ENCODE measurements at places on chromosomes 16 and 17. TPM values are rescaled to one million over a fixed set of nuclear protein-coding genes. Genes with fewer than 3 reads are reported as not detected.
A peak's percentile ranks its signal among the peaks of the same experiment; 100 is the strongest.

- peaks cover 2% of the 10 kb centered on the region for H3K27me3 ChIP-seq
- no peaks in the 10 kb centered on the region for H3K36me3 ChIP-seq
- DNase-seq, result no peak
- no peaks in the 10 kb centered on the region for H3K4me1 ChIP-seq
These were observed 364.0 kb upstream of the EEF2KMT start for GRCh38 chr16:5461574-5461973.

DNA sequence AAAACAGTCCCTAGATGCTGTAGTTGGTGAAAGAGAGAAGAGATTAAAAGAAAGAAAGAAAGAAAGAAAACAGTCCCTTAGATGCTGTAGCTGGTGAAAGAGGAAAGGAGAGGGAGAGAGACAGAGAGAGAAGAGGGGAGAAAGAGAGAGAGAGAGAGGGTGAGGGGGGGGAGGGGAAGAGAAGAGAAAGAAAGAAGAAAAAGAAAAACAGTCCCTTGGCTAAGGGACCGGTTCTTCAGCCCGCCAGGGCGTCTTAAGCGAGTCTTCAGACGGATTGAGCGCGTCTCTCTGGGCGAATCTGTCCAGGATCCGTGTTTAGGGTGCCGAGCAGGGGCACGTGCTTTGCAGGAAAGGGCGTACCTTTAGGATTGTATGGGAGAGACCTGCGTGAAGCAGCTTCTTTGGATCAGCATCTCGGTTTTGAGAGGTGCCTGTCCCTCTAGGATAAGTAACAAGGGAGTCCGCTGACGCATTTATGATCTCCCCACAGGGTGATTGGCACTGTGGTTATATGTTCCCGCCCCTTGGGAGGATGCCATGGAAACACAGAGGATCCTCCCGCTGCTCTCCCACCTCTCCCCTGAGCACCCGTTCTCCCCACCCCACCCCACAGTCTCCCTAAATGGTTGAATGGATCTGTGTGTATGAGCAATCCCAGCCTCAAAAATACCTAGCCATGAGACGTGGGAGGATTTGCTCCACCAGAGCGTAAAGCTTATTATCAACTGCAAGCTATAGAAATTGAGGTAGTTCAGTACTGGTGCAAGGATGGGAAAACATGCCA lies 16.7 kb downstream of the GNGT2 start:
- H3K4me3 ChIP-seq, result peak overlapping the region; percentile 88
- no peaks in the 10 kb centered on the region for H3K36me3 ChIP-seq
- peaks cover 7% of the 10 kb centered on the region for H3K4me1 ChIP-seq
- peaks cover 2% of the 10 kb centered on the region for H3K27me3 ChIP-seq
- peak; percentile 57 for DNase-seq
- H3K27ac ChIP-seq, result peak overlapping the region; percentile 47

DNA sequence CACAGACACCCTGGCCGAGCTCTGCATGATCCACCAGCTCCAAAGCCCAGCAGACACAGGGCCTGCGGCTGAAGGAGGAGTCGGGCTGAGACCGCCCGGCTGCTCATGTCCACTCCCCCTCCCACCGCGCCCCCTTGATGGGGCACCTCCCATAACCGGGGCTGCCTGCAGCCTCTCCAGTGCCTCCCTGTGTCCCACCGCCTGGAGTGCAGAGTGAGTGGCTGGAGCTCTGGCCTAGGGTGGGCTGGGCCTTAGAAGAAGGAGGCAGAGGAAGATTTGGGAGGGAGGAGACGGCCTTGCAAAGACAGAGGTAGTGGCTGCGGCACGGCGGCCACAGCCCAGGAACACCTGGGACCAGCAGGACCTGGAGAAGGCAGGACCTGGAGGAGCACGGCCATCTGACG lies 4.0 kb downstream of the CBFA2T3 start:
- H3K4me3 ChIP-seq, result no peak overlapping the region
- H3K4me1 ChIP-seq, result peaks cover 71% of the 10 kb centered on the region
- H3K36me3 ChIP-seq, result no peaks in the 10 kb centered on the region
- peaks cover 38% of the 10 kb centered on the region for H3K27me3 ChIP-seq
- DNase-seq, result no peak
- H3K27ac ChIP-seq, result no peak overlapping the region

- no peak overlapping the region for H3K4me3 ChIP-seq
- no peaks in the 10 kb centered on the region for H3K27me3 ChIP-seq
- H3K36me3 ChIP-seq, result peaks cover 95% of the 10 kb centered on the region
- no peak overlapping the region for H3K27ac ChIP-seq
- no peak for DNase-seq
These were observed 29.9 kb upstream of the ENDOV start for GRCh38 chr17:80385046-80385445.

- no peak overlapping the region for H3K4me3 ChIP-seq
- H3K27ac ChIP-seq, result no peak overlapping the region
- DNase-seq, result no peak
- no peaks in the 10 kb centered on the region for H3K36me3 ChIP-seq
- H3K4me1 ChIP-seq, result peaks cover 6% of the 10 kb centered on the region
These were observed 124.0 kb downstream of the ABCA8 start for GRCh38 chr17:68831170-68831569.

DNA sequence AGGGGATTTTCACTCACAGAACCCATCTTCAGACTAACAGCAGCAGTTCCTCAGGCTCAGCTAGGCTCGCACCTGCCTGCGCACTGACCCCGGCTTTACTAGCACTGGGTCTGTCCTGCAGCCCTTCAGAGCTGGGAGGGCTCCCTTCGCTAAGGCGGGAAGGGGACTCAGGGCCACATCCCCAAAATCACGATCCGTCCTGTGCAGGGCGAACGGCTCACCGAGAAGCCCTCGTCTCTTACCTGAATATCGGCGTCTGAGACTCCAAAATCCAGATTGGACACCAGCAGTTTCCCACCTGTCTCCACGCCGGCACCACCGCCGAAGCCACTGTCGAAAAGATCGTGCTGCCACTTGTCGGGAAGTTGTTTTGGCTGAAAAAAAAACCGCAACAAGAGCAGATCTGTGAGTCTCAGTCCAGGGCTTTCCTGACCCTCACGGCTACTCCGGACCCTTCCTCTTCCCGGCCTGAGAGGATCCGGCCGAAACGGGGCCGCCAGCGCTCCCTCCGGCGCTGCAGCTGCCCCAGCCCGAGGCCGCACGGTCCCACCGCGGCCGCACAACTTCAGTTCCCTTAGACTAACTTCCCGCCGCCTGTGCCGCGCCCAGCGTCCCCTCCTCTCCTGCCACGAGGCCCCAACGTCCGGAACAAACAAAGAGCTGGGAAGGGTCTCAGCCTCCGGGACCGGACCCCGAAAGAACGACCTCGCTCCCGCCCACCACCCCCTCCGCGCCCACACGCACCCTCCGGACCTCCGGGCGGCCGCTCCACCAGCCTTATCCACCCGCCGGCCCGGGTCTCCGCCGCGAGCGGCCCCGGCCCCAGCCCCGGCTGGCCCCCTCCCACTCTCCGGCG lies 711 bp downstream of the ALYREF start:
- no peak for DNase-seq
- H3K4me1 ChIP-seq, result peaks cover 31% of the 10 kb centered on the region
- H3K4me3 ChIP-seq, result peak overlapping the region; percentile 62
- H3K27me3 ChIP-seq, result no peaks in the 10 kb centered on the region
- H3K27ac ChIP-seq, result peak overlapping the region; percentile 66
- H3K36me3 ChIP-seq, result peaks cover 69% of the 10 kb centered on the region

DNA sequence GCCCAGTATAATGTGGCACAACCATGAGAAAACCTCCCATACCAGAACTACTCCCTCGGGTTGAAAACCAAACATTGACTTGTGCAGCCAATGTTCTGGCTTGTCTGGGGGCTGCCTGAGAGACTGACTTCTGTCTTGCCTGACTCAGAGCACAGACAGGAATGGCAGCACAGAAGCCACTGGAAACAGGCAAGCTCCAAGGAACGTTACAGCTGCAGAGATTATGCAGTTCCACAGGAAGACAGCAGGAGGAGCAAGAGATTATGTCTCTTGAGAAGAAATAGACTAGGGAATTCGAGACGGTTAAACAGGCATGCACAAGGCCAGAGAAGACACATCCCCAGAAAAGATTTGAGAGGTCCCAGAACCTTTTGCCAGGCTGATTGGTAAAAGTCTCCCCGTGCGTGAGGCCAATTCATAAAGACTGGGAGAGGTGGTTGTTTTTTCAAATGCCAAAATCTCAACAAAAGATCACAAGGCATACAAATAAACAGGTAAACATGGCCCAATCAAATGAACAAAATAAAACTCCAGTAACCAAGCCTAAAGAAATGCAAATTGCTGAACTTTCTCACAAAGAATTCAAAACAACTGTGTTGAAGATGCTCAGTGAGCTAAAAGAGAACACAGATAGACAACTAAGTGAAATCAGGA lies 90.6 kb upstream of the CDH5 start:
- peak; percentile 18 for DNase-seq
- H3K27me3 ChIP-seq, result peaks cover 8% of the 10 kb centered on the region
- H3K4me1 ChIP-seq, result no peaks in the 10 kb centered on the region
- H3K36me3 ChIP-seq, result no peaks in the 10 kb centered on the region
- H3K4me3 ChIP-seq, result no peak overlapping the region

GRCh38 chr17:43019418-43019817 lies 2.8 kb downstream of the VAT1 start:
- H3K4me1 ChIP-seq, result peaks cover 48% of the 10 kb centered on the region
- H3K27me3 ChIP-seq, result no peaks in the 10 kb centered on the region
- H3K36me3 ChIP-seq, result peaks cover 40% of the 10 kb centered on the region
- DNase-seq, result peak; percentile 43

- H3K4me1 ChIP-seq, result peaks cover 58% of the 10 kb centered on the region
- peaks cover 33% of the 10 kb centered on the region for H3K36me3 ChIP-seq
- peak; percentile 74 for DNase-seq
- H3K4me3 ChIP-seq, result no peak overlapping the region
These were observed 1.2 kb upstream of the ATP2A1 start for GRCh38 chr16:28876973-28877654.

- no peak for DNase-seq
- H3K4me3 ChIP-seq, result no peak overlapping the region
- H3K4me1 ChIP-seq, result peaks cover 5% of the 10 kb centered on the region
- peaks cover 72% of the 10 kb centered on the region for H3K36me3 ChIP-seq
- H3K27ac ChIP-seq, result no peak overlapping the region
These were observed 10.6 kb downstream of the MIEN1 start for GRCh38 chr17:39719563-39720355.

- DNase-seq, result no peak
- H3K27me3 ChIP-seq, result no peaks in the 10 kb centered on the region
- H3K27ac ChIP-seq, result peak overlapping the region; percentile 74
These were observed 464 bp upstream of the MRM1 start for GRCh38 chr17:36600936-36601302.

GRCh38 chr16:81614654-81615359 lies 164.3 kb upstream of the PLCG2 start:
- H3K4me3 ChIP-seq, result no peak overlapping the region
- peaks cover 62% of the 10 kb centered on the region for H3K4me1 ChIP-seq
- H3K36me3 ChIP-seq, result peaks cover 6% of the 10 kb centered on the region
- H3K27ac ChIP-seq, result no peak overlapping the region
- no peak for DNase-seq

GRCh38 chr17:57623620-57624019 lies 121.5 kb downstream of the CCDC182 start:
- H3K36me3 ChIP-seq, result no peaks in the 10 kb centered on the region
- H3K4me1 ChIP-seq, result peaks cover 4% of the 10 kb centered on the region
- no peak overlapping the region for H3K4me3 ChIP-seq

GRCh38 chr17:61687769-61688168 lies 96.8 kb upstream of the NACA2 start:
- no peaks in the 10 kb centered on the region for H3K27me3 ChIP-seq
- no peak overlapping the region for H3K27ac ChIP-seq
- H3K4me1 ChIP-seq, result no peaks in the 10 kb centered on the region
- H3K4me3 ChIP-seq, result no peak overlapping the region
- no peaks in the 10 kb centered on the region for H3K36me3 ChIP-seq
- no peak for DNase-seq

DNA sequence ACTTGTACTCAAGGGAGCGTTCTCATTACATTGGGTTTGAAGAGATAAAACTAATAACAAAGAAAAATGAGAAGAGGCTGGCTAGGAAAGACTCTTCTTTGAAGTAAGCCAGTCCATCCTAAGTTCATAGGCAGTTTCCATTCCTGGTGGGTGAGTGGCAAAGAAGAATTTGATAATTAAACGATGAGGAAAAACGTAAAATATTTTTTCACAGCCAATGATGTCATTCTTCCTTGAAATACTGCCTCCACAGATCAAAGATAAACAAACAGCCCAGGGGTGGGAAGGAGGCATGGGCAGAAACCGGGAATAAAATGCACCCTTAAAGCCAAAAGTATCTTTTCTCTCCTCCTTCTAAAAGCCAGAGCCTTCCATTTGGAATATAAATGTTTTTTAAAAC lies 346.6 kb downstream of the PMP22 start:
- H3K27me3 ChIP-seq, result no peaks in the 10 kb centered on the region
- no peaks in the 10 kb centered on the region for H3K4me1 ChIP-seq
- no peak overlapping the region for H3K27ac ChIP-seq
- no peak overlapping the region for H3K4me3 ChIP-seq

DNA sequence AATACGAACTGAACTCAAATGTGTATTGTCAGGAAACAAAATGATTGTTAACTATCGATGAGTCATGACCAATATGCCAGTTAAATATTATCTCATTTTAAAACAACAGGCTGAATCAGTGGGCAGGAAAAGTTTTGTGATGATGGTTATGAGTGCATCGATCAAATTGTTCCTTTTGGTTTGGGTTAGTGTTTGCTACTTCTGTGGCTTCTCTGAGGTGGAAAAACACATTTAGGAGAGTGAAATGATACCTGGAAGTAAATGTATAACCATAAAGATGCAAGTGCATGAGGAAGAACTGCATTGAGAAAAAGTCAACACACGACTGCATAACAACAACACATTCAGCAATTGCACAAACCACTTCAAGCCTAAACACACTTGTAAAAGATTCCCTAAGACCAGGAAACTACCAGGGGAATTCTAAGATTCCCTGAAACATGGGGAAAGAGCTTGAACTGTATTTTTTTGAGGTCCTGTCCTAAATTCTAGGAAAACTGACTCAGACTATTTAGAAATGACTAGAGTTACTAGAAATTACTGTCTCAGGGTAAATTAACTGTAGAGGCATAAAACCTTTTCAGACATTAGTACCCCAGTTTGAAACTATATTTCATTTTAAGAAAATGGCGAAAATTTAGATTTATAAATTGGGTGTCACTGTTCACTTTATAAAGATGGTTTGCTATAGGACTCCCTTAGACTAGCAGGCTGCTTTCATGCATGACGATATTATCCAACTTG lies 44.8 kb downstream of the CDYL2 start:
- H3K27ac ChIP-seq, result no peak overlapping the region
- H3K27me3 ChIP-seq, result no peaks in the 10 kb centered on the region
- H3K4me1 ChIP-seq, result no peaks in the 10 kb centered on the region
- DNase-seq, result no peak
- no peaks in the 10 kb centered on the region for H3K36me3 ChIP-seq

GRCh38 chr17:79976451-79976850 lies 59.2 kb downstream of the TBC1D16 start:
- H3K36me3 ChIP-seq, result peaks cover 23% of the 10 kb centered on the region
- H3K27ac ChIP-seq, result no peak overlapping the region
- H3K4me3 ChIP-seq, result no peak overlapping the region
- no peaks in the 10 kb centered on the region for H3K27me3 ChIP-seq

- H3K27me3 ChIP-seq, result no peaks in the 10 kb centered on the region
- peak overlapping the region; percentile 80 for H3K27ac ChIP-seq
- no peak overlapping the region for H3K4me3 ChIP-seq
- H3K4me1 ChIP-seq, result peaks cover 37% of the 10 kb centered on the region
- DNase-seq, result peak; percentile 93
These were observed 15.9 kb downstream of the B9D1 start for GRCh38 chr17:19346351-19347255.

The GOSR2 gene
- 29.6 TPM for polyA plus RNA-seq

The EVPLL gene
- not detected for polyA plus RNA-seq

The TMEM92 gene
- 1.3 TPM for polyA plus RNA-seq

The CSH1 gene
- polyA plus RNA-seq, result 1.1 TPM

The GUCY2D gene
- polyA plus RNA-seq, result not detected

The MMP15 gene
- polyA plus RNA-seq, result 31.9 TPM

The PPM1D gene
- 11.1 TPM for polyA plus RNA-seq

Data from muscle of leg (tissue), 16 donors.